Fibroblast of skin of left biceps (primary cell): ENCODE measurements at places on chromosomes 16 and 17.

GRCh38 chr17:56863974-56864373 is 30.0 kb downstream of the DGKE start:
- DNase-seq = no peak

DNA sequence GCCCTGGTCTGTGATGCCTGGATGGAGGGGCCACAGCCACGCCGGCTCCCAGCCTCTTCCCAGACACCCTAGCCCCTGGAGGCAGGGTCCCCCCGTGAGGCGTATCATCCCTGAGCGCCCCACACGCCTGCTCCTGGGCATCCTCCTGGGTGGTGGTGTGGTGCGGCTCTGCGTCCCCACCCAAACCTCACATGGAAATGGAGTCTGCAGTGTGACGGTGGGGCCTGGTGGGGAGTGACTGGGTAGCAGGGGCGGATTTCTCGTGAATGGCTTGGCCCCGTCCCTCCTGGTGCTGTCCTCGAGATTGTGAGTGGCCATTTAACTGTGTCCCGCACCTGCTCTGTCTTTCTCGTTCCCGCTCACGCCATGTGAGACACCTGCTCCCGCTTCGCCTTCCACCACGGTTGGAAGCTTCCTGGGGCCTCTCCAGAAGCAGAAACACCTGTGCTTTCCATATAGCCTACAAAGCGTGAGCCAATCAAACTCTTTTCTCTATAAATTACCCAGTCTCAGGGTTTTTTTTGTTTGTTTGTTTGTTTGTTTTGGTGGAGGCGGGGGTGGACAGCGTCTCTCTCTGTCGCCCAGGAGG is 5.9 kb upstream of the SSTR5 start:
- DNase-seq = no peak

DNA sequence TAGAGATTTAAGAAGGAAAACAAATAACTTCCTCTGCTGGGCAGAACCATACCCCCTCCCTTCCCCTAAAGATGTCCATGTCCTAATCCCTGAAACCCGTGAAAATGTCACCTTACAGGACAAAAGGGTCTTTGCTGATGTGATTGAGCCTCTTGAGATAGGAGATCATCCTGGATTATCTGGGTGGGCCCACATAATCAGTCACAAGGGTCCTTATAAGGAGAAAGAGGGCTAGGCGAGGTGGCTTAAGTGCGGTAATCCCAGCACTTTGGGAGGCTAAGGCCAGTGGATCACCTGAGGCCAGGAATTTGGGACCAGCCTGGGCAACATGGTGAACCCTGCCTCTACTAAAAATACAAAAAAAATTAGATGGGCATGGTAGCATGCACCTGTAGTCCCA is 12.0 kb upstream of the SLC39A11 start:
- no peak for DNase-seq

DNA sequence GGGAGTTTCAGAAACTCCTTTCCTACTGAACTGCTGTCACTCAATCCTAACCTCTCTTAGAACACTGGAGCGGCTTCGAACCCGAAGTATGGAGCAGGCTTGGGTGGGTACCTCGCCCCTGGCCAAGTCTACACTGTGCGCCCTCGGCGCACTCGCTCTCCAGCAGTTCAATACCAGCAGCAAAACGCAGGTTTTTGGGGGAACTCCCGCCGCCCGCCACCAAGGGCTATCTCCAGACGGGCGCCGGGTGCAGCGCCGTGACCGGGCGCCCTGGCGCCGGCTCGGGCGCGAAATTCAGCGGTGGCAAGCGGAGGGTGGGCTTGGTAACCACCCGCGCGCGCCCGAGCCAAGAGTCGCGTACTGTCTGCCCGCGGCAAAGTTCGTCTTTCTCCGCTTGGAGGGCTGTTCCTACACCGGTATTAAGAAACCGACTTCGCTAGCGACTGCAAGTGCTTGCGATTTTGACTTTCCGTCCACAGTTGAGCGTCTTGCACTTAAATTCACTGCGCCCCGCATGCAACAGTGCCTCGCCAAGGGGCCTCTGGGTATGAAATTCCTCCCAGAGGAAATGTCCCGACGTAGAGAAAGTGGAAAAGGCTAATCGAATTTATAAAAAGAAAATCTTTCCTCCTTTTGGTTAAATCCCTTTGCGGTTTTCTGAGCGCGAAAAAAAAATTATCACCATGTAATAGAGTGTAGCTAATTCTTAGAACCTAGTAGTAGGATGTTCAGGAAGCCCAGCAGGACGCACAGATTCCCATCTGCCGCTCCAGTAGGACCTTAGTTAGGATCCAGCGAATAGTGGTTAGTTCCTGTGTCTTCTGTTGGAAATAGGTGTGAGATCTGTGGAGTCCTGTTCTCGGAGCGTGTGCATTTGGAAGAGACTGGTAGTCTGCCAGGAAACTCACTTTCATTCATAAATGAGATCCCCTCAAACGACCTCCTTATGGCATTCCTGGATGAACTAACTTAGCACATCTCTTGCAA is 5.0 kb upstream of the SALL1 start:
- no peak for DNase-seq

DNA sequence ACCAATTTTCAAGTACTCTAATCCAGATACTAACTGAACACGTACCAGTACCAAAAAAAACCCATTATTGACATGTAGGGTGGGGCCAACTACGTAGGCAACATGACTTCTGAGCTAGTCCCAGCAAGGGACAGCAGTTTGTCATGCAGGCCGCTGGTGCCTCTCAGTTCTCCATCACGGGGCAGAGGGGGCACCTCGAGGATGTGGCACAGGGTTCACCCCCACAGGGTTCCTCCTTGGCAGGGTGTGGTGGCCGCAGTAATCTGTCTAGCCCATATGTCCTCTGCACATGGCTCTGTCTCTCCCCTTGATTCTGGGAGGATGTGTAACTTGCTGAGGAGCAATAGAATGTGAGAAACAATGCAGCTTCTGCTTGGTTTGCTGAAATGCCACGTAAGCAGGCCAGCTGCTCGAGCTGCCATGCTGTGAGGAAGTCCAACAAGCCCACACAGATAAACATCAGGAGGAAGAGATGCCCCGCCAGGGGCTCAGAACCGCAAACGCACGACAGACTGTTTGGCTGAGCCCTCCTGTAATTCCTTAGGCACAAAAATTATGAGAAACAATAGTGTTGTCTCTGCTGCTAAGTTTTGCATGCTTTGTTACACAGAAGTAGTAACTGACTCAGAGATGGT is 62.4 kb downstream of the NT5M start:
- no peak for DNase-seq

GRCh38 chr17:50267074-50267841 is 7.0 kb upstream of the TMEM92 start:
- DNase-seq = peak; percentile 64

DNA sequence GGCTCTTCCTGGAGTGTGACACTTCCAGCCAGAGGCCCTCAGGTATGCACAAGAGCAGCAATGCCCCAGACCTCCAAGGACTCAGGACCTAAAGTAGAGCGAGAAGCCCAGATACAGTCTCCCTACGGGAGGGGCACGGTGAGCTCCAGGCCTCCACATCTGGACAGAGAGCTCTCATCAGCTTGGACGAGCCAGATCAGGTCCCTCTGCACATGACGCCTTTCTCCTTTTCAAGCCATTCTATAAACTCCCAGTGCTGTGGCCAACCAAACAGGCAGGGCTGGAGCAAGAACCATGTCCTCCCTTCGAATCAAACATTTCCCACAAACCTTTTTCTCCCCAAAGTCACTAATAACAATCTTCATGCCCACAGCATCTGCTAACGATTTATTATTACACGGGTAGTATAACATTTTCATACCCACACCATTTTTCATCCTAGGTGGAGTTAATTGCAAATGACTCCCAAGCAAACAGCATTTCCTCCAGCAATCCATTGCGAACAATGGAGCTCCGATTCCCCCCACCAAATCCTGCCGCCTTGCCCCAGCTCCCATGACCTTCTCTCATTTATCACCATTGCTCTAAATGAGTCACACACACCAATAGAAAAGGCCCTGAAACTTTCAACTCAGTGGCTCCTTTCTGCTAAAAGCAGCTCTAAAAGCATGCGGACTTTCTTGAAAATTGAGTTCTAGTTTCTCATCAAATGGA is 24.2 kb upstream of the NLRP1 start:
- no peak for DNase-seq

GRCh38 chr16:11629071-11630030 is 38.9 kb upstream of the SNN start:
- DNase-seq = no peak

- no peak for DNase-seq
Measured at GRCh38 chr16:24978370-24978914, 36.7 kb downstream of the ARHGAP17 start.

DNA sequence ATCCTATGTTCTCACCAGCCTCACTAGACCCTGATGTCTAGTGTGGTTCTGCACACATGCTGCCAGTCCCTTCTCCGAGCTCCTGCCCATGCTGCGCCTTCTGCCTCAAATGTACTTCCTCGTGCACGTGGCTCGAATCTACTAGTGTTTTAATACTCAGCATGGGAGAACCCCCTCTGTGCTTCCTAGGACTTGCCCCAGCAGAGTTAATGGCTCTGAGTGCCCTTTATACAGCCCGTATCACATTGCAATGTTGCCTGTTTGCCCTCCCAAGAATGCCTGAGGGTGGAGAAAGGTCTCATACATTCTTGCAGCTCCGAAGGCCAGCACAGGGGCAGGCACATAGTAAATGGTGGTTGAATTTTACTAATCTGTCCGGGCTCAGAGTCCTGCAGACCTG is 190.8 kb upstream of the NLRP1 start:
- DNase-seq = no peak

- DNase-seq = no peak
Measured at GRCh38 chr16:85947230-85948137, 48.5 kb downstream of the IRF8 start.
